ENCODE measurements at places on chromosomes 16 and 17.

DNA sequence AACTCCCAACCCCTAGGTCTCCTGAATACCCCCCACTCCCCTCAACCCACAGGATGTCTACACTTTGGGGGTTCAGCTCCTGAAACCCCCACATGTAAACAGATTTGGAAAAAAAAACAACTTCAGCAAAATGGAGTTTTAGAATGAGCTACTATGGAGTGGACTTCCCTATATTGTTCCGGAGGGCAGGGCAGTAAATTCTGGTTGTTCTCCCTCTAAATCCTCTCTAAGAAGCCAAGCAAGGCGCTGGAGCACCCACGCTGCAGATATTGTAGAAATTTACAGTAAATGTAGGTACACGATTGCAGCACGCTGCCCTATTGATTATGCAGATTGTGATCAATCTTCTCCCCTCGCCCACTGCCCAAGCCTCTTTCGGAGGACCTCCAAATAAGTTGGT is 8.5 kb upstream of the ZFHX3 start:
- no peak for DNase-seq

DNA sequence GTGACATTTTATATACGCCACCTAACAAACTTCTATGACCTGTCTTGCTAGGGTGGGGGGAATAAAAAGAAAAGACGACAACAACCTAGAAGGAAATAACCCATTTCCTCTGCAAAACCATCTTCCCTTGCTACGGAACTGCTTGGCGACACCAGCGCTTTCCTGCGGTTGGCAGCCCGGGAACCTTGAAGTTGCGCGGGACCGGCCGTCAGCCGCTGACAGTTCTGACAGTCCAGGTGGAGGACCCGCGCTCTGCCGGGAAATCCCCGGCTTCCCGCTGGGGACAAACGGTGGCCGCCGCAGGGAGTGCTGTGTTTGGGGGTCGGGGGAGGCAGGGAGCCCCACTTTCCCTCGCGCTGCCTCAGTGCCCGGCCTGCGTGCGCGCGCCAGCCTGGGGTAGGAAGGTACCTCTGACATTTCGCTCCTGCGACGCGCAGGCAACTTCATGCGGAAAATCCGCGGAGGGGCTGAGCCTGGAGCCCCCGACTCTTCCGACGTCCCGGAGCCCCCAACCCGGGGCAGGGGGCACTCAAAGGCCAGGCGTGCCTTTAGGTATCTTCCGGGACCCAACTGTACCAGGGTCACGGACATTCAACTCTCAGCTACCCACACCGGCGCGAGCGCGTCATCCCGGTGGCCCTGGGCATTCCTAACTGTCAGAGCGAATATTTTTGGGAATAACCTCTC is 516 bp downstream of the SLC16A6 start:
- no peak for DNase-seq

DNA sequence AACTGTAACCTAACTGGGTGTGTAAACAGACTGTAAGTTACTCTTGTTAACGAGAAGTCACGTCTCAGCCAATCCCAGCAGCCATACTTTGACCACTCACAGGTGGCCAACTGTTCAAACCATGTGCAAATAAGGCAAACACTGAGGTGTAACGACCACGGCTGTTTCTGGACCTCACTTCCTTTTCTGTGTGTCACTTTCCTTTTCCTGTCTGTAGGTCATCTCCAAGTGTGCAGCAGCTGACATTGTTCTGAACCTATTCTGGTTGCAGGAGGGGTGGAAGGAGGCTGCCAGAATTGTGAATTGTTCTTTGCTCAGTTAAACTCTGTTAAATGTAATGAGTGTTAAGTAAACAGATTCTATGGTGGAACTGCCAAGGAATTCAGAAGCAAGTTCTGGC is 627.4 kb downstream of the KCNJ2 start:
- no peak for DNase-seq

- no peak for DNase-seq
Observed at GRCh38 chr16:3999479-4000325, 116.5 kb downstream of the ADCY9 start.

- DNase-seq = no peak
Observed at GRCh38 chr17:66044083-66044482, 147.8 kb downstream of the CEP112 start.

GRCh38 chr17:78342449-78343186 is 17.3 kb downstream of the SOCS3 start:
- DNase-seq = no peak

GRCh38 chr17:10077561-10078299 is 120.7 kb downstream of the GAS7 start:
- no peak for DNase-seq

DNA sequence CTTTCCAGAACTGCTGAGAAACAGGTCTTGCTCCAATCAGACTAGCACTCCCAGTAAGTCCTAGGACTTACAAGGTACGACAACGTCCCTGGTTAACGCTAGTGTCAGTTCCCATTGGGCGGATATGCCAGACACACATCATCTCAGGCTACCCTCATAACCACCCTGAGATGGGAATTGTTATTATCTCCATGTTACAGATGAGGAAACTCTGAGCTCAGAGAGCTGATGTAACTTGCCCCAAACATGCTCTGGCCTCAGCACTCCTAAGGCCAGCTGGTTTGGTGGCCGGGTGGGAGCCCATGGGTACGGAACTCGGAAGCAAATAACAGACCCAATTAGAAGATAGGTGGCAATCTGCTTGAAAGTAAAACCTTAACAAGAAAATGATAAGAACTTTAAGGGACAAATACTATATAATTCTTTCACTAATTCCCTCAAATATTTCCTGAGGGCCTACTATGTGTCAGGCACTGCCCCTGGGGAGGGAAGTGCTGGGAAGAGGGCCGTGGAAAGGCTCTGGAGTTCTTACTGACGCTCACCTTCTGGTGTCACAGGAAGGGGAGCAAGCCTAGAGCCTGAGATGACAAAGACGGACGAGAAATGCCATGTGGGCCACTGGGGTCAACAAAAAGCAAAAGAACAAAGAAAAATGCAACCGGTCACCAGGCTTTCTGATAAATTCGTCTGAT is 6.9 kb downstream of the CREBBP start:
- DNase-seq = no peak

DNA sequence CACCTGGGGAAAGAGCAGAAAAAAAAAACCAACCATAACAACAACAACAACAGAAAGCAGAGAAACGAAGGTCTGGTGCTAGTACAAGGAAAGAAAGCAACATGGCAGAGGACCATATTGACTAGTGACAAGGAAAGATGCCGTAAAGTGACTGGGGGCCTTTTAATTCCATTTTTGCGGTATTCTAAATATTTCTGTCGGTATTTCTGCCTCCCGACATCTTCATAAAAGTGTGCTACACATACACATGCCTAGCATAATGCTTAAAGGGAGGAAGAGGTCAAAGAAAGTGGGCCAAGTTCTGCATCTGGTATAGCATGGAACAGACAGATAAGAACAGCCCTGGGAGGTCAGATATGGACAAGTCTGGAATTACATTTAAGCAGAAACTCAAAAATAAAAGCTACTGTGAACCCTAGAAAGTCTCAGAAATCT is 19.5 kb upstream of the RNF43 start:
- DNase-seq = no peak

DNA sequence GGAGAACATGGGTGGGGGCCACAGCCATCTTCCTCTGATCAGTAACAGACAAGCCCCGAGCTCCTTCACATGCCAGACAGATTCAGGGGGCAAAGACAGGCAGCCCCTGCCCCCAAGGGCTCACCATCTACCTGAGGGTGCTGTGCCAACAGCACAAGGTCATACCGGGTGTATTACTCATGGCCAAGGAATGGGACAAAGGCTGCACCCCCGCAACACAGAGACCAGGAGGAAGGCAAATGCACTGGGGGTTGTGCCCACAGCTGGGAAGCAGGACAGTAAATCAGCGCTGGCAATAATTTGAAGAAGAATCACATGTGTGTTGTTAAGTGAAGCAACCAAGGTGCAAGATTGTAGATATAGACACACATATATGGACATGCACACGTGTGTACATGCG is 137.1 kb downstream of the C16orf95 start:
- DNase-seq = no peak

GRCh38 chr17:77579682-77580081 is 378.8 kb upstream of the TNRC6C start:
- no peak for DNase-seq

- peak; percentile 55 for DNase-seq
Observed at GRCh38 chr16:68590201-68590994, 51.3 kb downstream of the ZFP90 start.

DNA sequence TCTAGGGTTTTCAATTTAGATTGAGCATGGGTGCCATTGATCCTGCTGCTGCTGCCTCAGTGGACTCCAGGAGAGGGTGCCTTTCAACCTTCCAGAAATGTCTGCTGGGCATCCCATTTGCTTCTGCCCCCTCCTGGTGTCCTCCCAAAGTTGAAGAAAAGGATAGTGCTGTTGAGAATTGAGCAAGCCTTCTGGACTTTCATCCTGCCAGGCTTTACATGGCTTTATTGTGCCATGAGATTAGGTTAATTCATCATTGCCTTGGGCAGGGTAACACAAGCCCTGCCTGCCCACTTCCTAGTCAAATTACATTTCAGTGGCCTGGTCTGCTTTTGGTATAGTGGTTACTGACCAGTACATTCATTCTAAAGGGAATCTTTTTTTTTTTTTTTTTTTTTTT is 17.9 kb upstream of the TANGO6 start:
- DNase-seq = no peak

- DNase-seq = peak; percentile 59
Observed at GRCh38 chr16:85306071-85306792, 194.0 kb upstream of the CIBAR2 start.

DNA sequence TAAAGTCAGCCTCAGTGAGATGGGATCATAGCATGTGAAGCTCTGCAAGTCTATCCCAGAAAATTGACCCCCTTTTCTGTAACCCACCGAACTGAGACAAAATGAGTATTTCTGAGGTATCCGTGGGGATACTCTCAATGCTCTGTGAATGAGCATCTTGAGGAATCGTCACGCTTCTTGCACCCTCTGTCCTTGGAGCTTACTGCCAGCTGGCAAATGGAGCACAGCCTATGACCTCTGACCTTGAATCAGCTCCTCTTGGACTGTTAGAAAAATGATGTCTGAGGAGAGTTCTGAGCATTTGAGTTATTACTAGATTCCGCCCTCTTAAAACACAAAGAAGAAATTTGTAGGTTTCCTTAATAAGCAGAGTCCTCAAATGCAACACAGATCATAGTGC is 342.1 kb downstream of the ZFHX3 start:
- no peak for DNase-seq

DNA sequence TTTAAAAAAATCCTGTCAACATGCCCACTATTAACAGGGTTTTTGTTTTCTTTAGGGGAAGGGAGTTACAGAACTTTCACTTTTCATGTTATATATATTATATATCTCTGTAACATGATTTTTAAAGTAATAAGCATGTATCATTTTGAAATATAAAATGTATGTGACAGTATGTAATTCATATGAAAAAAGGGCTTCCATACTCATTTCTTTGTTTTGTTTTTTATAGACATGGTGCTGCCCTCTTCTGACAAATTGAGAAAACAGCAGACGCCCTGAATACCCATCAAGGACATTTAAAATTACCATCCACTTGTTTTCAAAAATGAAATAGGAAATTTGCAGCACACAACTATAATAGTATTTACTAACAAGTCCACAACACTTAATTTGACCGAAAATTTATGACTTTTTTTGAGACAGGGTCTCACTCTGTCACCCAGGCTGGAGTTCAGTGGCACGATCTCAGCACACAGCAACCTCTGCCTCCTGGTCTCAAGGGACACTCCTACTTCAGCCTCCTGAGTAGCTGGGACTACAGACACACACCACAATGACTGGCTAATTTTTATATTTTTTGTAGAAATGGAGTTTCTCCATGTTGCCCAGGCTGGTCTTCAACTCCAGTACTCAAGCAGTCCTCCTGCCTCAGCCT is 30.4 kb downstream of the CFDP1 start:
- DNase-seq = no peak

DNA sequence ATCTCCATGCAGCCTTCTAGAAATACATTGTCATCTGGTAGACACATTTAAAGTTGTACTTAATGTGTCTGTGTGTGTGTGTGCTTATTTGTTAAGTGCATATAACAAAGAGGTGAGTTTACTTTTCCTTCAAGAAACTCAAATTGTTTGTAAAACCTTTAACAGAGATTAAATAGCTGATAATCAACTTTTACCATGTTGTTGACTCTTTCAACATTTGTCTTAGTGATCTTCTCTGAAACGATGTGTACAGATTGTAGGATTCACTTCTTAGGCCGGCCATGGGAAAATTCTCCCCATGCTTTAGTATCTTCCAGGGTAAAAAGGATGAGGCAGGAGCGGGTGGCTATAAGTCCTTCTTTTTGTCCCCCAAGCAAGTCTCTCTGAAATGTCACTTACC is 292.9 kb upstream of the MAF start:
- no peak for DNase-seq

DNA sequence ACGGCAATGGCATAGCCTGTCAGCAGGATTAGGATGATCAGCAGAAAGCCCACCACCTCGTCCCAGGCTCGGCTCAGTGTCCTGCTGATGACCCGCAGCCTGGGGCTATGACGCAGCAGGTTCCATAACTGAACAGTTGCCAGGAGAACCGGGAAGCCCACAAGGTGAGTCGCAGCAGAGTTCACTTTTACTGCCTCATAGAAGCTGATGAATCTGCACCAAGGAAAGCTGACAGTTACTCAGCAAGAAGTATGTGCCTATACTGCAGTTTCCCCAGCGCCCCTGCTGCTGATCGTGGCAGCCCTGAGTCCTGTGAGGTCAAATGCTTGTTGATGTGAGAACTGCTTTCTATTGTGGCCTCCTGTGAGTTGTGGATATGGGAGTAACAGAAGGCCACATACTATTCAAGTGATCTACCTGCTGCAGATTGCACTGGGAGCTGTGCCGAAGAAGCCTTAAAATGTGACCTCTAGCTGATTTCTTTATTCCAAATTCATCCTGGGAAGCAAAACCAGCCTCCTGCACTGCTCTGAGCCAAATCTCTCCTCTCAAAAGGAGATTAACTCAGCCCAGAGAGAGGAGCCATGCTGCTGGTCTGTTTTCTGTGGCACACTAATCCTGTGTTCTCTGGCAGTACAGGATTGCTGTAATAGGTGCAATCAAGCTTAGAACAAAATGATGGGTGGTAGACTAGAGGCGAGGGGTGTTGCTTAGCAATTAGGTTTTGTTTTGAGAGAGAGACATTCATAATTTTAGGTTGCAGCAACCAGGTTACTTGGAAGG is 38.8 kb downstream of the IST1 start:
- DNase-seq = no peak

- no peak for DNase-seq
Observed at GRCh38 chr16:20393801-20394577, 10.5 kb downstream of the PDILT start.

DNA sequence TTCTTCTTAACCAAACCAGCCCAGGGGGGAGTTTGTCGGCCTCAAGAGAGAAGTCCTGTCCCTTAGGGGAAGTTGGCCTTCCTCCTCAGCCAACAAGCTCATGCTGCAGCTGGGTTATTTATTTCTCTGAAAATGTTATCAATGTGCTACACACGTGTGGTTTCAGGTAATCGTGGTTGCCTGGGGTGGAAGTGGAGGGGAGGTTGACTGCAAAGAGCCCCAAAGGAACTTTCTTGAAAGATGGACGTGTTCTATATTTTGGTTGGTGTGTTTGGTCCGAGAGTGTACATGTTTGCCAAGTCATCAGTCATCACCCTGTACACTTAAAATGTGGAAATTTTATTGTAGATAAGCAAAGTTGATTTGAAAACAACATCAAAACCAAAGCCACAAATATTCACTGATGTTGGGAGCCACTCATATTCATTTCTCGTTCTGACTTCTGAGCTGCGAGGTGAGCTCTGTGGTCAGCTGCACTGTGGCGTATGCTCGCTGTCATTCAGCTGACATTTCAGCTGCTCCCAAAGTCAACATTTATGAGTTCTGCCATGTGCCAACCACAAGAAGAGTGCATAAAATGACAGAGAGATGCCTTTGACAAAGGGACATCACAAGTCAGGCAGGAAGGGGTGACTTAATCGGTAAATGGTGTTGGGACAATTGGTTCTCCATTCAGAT is 26.5 kb upstream of the ADGRG1 start:
- DNase-seq = no peak

Measured in stimulated activated CD8-positive, alpha-beta memory T cell treated with anti-CD3 and anti-CD28 coated beads, Interleukin-7, amount 100 ng/mL, for 24 hours (primary cell).